ENCODE measurements at places on chromosomes 13 and 19.

DNA sequence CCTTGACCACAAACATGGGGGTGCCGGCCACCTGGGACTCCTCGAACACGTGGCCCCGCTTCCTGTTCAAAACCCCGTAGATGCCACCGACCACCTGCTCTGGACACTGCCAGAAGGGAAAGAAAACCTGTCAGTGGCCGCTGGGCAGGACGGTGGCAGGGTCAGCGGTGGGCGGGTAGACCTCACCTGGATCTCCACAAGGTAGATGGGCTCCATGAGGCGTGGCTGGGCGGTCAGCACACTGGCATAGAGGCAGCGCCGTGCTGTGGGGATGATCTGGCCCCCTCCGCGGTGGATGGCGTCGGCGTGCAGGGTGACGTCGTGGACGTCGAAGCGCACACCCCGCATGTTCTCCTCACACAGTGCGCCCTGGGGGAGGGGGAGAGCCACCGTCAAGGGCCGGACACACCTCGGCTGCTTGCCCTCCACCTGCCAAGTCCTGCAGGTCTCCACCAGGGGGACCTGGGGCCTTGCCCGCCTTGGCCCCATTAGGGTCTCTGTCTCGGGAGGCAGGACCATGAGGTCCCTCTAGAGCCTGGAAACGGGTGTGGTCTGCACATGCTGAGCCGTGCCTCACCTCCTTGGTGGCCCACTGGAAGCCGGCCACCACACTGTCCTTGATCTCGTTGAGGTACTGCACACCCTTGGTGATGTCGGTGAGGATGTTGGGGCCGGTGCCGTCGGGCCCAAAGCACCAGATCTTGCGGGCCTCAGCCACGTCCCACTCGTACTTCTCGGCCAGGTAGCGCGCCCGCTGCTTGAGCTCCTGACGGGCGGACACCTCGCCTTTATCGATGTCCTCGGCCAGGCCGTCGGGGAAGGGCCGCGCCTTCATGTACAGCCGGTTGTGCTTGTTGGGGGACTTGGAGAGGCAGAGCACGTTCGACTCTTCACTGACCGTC is 6.6 kb upstream of the DAPK3 start:
- peak; percentile 9 for DNase-seq

DNA sequence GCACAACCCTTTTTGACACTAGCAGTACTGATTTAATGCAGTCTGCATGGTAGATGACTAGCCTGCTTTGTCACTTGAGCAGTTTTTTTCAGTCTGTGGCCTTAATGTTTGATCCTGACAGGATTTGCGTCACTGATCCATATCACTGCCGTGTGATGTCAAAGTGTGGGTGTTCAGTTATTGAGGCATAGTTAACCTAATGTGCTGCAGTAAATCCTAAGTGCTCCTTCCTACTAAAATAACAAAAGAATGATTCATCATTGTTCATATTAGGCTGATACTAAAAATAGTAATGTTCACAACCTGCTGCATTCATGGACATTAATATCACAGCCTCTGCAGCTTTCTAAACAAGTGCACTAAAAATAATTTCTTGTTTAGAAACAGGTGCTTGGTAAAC is 121.9 kb upstream of the MLNR start:
- DNase-seq: no peak

- peak; percentile 87 for DNase-seq
Observed at GRCh38 chr19:15449620-15450527, at the start of gene WIZ. Gene WIZ (minus strand): TSS chr19:15449956. CDS start chr19:15448307, 1,649 bp downstream.

DNA sequence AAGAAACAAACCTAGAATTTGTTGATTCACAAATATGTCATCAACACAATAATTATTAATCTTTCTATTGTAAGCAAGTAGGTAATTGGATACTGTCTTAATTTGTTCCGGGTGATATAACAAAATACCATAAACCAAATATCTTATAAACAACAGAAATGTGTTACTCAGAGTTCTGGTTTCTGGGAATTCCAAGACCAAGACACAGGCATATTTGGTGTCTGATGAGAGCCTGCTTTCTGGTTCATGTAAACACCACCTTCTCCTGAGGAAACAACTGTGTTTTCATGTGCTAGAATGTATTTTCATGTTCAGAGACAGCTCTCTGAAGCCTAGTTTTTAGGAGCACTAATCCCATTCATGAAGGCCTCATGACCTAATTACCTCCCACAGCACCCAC is 1819.5 kb downstream of the SLITRK5 start:
- no peak for DNase-seq

All from activated naive CD4-positive, alpha-beta T cell treated with Interleukin-2 at 50 U/mL for 16 hours (primary cell).